Gastrocnemius medialis (tissue), 4 donors: ENCODE measurements at places on chromosomes 11 and 22. TPM values are rescaled to one million over a fixed set of nuclear protein-coding genes. Genes with fewer than 3 reads are reported as not detected.

The ADORA2A gene
- total RNA-seq: 1.3 TPM

The OR52N2 gene
- not detected for total RNA-seq

The RAB39A gene
- not detected for total RNA-seq

The TREH gene
- total RNA-seq: not detected

The PIH1D2 gene
- 1.6 TPM for total RNA-seq

The ATG13 gene
- 68.0 TPM for total RNA-seq

The SLC6A5 gene
- not detected for total RNA-seq

The OVOL1 gene
- total RNA-seq: not detected

DNA sequence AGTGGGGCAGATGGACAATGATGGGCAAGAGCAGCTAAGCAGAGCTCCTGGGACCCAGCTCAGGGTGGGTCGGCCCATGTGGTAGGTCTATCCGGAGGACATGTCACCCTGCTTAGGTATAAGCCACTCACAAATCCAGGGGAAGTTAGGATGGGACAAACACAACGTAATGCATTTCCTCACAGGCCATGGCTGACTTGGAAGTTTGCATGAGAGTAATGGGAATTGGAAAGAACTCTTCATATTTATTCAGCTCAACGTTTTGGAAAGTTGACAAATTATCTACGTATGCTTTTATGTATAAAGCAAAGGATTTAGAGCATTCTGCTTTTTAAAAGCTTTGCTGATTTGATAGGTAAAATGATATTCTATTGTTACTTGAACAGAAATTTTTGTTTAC, 74.9 kb downstream of the SMCO4 start:
- no peak overlapping the region for H3K4me3 ChIP-seq
- DNase-seq: no peak
- no peaks in the 10 kb centered on the region for H3K4me1 ChIP-seq
- H3K27me3 ChIP-seq: no peaks in the 10 kb centered on the region
- no peaks in the 10 kb centered on the region for H3K36me3 ChIP-seq
- no peak overlapping the region for H3K27ac ChIP-seq

DNA sequence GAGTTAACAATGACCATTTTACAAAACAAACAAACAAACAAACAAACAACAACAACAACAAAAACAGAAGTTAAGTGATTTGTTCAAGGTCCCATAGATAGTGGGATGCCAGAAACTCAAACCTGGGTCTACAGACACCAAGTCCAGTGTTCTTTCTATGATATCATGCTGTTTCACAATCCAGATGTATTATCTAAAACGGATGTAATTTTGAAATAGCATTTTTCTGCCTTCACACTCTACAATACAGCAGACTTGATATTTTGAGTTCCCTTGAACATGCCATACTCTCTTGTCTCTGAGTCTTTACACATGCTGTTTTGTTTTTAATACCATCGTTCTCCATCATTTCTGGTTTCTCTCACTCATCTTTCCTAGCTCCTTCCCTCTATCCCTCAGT, 104.5 kb downstream of the RELT start:
- H3K27me3 ChIP-seq: no peaks in the 10 kb centered on the region
- no peak overlapping the region for H3K4me3 ChIP-seq
- no peaks in the 10 kb centered on the region for H3K36me3 ChIP-seq

GRCh38 chr11:69434471-69434931, 47.0 kb upstream of the LINC01488 start:
- DNase-seq: no peak
- H3K36me3 ChIP-seq: no peaks in the 10 kb centered on the region
- no peak overlapping the region for H3K4me3 ChIP-seq

- H3K4me1 ChIP-seq: no peaks in the 10 kb centered on the region
- H3K4me3 ChIP-seq: no peak overlapping the region
- DNase-seq: no peak
Observed at GRCh38 chr11:72588421-72589410, 85.5 kb downstream of the PDE2A start.

GRCh38 chr11:46242952-46243795, 34.3 kb upstream of the CREB3L1 start:
- H3K4me1 ChIP-seq: peaks cover 22% of the 10 kb centered on the region
- H3K36me3 ChIP-seq: no peaks in the 10 kb centered on the region
- H3K27ac ChIP-seq: peak overlapping the region; percentile 82
- H3K4me3 ChIP-seq: peak overlapping the region; percentile 58
- no peaks in the 10 kb centered on the region for H3K27me3 ChIP-seq
- DNase-seq: peak; percentile 91

DNA sequence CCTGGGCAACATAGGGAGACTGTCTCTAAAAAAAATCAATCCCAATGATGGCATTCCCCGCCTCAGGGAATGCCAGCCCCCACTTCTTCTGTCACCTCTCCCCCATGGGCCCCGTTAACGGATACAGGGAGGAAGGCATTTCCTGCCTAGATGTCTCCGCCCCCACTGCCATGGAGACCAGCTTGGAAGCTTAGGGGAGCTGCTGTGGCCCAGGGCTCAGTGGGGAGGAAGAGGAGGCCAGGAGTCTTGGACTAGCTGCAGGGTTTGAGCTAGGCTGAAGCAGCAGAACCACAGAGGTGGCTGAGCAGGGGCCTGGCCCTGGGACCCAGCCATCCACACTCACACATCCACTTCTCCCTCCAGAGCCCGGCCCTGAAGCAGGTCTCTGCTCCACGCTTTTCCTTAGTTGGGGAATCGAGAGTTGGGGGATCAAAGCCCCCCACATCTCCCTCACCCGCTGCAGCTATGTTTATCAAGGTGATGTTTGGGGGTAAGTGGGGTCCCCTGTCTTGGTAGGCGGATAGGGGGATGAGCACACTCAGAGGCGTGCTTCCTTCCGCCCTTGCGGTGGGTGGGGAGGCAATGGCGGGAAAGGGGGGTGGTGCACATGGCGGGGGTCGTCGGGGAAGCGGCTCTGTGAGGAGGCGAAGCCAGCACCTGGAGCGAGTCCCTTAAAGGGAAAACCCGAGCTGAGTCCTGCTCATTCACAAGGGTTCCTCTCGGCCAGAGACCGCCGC, at the start of gene C22orf15:
Gene C22orf15 (plus strand): TSS at position 149 of the 737 bp plus-strand sequence. CDS start 317 bp downstream, at position 466.
- H3K4me3 ChIP-seq: no peak within 1 kb of the TSS
- H3K27ac ChIP-seq: peak within 1 kb of the TSS; percentile 96
- no peaks in the 10 kb centered on the region for H3K36me3 ChIP-seq
- peaks cover 28% of the 10 kb centered on the region for H3K4me1 ChIP-seq

DNA sequence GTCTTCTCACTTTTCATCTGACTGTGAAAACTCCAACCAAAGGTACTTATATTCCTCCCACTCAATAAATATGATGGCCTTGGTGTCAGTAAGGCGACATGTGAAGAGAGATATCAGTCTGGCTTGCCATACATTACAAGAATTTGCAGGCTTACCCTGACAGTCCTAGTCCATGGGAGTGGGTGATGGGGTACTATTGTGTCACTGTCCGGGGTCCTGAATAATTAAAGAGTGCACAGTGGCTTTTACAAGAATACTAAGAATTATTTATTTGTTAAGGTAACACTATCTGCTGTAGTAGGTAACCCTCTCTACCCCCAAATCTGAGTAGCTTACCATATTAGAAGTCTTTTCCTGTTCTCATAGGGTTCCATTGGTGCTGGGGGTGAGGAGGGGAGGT, 23.1 kb upstream of the IZUMO1R start:
- H3K27me3 ChIP-seq: no peaks in the 10 kb centered on the region
- no peaks in the 10 kb centered on the region for H3K4me1 ChIP-seq
- H3K4me3 ChIP-seq: no peak overlapping the region
- H3K36me3 ChIP-seq: no peaks in the 10 kb centered on the region
- no peak overlapping the region for H3K27ac ChIP-seq

GRCh38 chr22:19111140-19111539, 11.1 kb downstream of the DGCR2 start:
- H3K27me3 ChIP-seq: no peaks in the 10 kb centered on the region
- peaks cover 80% of the 10 kb centered on the region for H3K4me1 ChIP-seq
- H3K4me3 ChIP-seq: no peak overlapping the region
- H3K36me3 ChIP-seq: no peaks in the 10 kb centered on the region
- no peak for DNase-seq

- no peak for DNase-seq
- H3K36me3 ChIP-seq: no peaks in the 10 kb centered on the region
- H3K27me3 ChIP-seq: peaks cover 7% of the 10 kb centered on the region
- H3K27ac ChIP-seq: no peak overlapping the region
- no peaks in the 10 kb centered on the region for H3K4me1 ChIP-seq
- no peak overlapping the region for H3K4me3 ChIP-seq
Observed at GRCh38 chr11:116688202-116688540, 84.6 kb downstream of the BUD13 start.

DNA sequence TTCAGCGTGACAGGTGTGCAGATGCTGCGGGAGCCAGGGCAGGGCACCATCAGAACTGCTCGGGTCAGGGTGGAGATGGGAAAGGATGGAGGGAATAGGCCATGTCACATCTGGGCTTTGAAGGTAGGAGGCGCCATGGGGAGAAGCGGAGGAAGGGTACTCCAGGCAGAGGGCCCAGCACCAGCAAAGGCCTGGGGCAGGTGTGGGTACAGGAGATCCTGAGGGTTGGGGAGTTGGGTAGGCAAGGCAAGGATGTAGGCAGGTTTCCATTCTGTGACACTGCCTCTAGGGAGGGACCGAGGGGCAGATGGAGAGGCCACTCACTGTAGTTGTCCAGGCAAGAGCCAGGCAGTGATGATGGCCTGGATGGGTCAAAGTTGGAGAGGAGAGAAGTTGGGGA, 8.5 kb downstream of the EMID1 start:
- H3K4me3 ChIP-seq: no peak overlapping the region
- no peak overlapping the region for H3K27ac ChIP-seq
- H3K27me3 ChIP-seq: no peaks in the 10 kb centered on the region
- DNase-seq: no peak

DNA sequence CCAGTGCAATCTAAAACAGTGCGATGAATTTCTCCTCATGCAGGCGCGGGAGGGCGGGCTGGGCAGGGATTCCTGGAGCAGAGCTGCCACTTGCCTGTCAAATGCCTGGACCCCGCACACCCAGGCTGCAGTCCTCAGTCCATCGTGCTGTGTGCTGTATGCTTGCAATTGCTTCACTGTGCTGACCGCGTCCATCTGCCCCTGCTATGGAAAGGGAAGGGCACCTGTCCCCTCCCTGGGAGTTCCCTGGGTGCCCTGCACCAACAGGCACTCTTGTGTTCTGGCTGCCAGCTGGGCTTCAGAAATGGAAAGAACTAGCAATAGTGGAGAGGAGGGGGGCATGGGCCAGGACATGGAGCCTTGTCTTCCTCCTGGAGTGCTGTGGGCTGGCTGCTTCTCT, 185.4 kb upstream of the B3GAT1 start:
- no peaks in the 10 kb centered on the region for H3K36me3 ChIP-seq
- H3K4me1 ChIP-seq: no peaks in the 10 kb centered on the region
- no peak overlapping the region for H3K27ac ChIP-seq
- no peak for DNase-seq
- no peak overlapping the region for H3K4me3 ChIP-seq

- no peaks in the 10 kb centered on the region for H3K27me3 ChIP-seq
- DNase-seq: no peak
- H3K27ac ChIP-seq: peak overlapping the region; percentile 31
- H3K36me3 ChIP-seq: peaks cover 41% of the 10 kb centered on the region
- no peak overlapping the region for H3K4me3 ChIP-seq
Observed at GRCh38 chr11:130912552-130912951, 3.7 kb downstream of the SNX19 start.

GRCh38 chr11:10155793-10156490, 138.1 kb downstream of the SBF2 start:
- no peak for DNase-seq
- no peaks in the 10 kb centered on the region for H3K4me1 ChIP-seq
- H3K27ac ChIP-seq: no peak overlapping the region
- no peaks in the 10 kb centered on the region for H3K27me3 ChIP-seq
- H3K4me3 ChIP-seq: no peak overlapping the region
- H3K36me3 ChIP-seq: no peaks in the 10 kb centered on the region

- no peaks in the 10 kb centered on the region for H3K27me3 ChIP-seq
- H3K27ac ChIP-seq: no peak overlapping the region
- no peaks in the 10 kb centered on the region for H3K4me1 ChIP-seq
- DNase-seq: no peak
- H3K36me3 ChIP-seq: no peaks in the 10 kb centered on the region
Observed at GRCh38 chr11:57434640-57435546, 8.0 kb upstream of the SLC43A3 start.

DNA sequence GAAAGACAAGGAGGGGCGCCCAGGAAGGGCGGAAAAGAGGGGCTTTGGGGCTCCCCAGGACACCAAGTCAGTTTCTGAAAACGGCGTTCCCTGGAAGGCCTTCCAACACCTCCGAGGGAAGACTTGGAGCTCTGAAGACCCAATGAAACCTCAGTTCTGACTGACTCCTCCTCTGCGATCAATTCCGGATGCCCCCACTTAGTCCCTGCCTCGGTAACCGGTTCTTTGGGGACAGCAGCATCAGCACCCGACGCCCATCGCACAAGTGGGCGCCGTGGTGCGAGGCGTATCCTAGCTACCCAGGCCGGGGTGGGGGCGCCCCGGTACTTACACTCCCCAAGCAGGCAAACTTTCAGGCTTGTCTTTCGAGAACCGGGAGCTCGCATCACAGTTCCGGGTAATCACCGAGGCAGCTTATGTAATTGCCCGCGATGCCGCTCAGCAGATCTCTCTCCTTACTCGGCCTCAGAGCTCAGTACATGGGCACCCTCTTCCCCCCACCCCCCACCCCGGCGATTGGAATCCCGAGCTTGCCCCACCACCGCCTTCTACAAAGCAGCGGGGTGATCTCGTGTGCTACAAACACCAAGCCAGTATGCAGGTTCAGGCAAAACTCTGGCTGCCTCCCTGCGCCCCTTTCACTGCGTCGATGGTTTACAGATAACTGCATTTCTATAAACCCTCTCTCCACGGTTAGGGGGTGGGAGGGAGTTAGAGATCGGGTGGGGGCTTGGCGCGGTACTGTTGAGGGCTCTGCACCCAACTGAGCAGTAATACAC, 2.0 kb downstream of the TENM4 start:
- H3K27me3 ChIP-seq: peaks cover 76% of the 10 kb centered on the region
- peak overlapping the region; percentile 59 for H3K4me3 ChIP-seq
- peak overlapping the region; percentile 53 for H3K27ac ChIP-seq
- H3K4me1 ChIP-seq: peaks cover 19% of the 10 kb centered on the region
- H3K36me3 ChIP-seq: no peaks in the 10 kb centered on the region

- H3K4me1 ChIP-seq: peaks cover 14% of the 10 kb centered on the region
- no peak for DNase-seq
- H3K36me3 ChIP-seq: no peaks in the 10 kb centered on the region
- H3K4me3 ChIP-seq: no peak overlapping the region
- H3K27me3 ChIP-seq: no peaks in the 10 kb centered on the region
Observed at GRCh38 chr11:94647926-94648325, 80.8 kb downstream of the PIWIL4 start.
